ENCODE measurements at places on chromosomes 1 and 21.

DNA sequence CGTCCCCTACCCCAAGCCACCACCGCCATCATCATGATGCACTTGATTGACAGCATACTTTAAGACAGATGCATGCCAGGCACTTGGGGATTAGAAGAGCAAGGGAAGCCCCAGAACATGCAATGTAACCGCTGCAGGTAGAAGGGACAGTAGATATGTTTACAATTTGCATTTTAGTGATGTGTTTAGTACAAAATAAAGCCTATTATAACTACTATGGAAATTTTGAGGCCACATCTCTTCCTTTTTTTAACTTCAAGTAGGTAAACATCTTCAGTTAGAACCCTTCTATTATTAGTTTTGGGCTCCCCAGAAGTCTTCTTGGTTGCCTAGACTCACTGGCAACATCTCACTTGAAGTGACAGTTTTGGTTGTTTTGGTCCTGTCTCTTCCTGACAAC is 25.3 kb downstream of the CR1L start:
- no peak for DNase-seq

GRCh38 chr1:70892930-70893329 is 154.7 kb downstream of the PTGER3 start:
- no peak for DNase-seq

DNA sequence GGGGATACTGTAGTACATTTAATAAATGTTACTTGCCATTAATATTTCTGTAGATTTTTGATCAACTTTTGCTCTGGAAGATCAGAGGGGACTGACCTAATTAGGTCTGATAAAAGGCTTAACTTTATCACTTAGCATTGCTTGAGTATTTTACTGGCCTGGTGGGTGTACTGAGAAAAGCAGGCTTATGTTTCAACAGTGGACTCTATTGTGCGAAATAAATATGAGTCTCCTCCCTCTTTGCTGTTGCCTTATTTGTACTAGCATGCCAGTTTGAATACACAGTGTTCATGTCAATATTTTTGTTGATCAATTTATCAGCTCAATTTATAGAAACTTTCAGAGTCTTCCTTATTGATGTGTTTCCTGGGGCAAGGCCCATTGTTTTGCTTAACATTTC is 49.1 kb downstream of the EBNA1BP2 start:
- DNase-seq: no peak

GRCh38 chr1:203807196-203807595 is 11.8 kb downstream of the ZBED6 start:
- no peak for DNase-seq

DNA sequence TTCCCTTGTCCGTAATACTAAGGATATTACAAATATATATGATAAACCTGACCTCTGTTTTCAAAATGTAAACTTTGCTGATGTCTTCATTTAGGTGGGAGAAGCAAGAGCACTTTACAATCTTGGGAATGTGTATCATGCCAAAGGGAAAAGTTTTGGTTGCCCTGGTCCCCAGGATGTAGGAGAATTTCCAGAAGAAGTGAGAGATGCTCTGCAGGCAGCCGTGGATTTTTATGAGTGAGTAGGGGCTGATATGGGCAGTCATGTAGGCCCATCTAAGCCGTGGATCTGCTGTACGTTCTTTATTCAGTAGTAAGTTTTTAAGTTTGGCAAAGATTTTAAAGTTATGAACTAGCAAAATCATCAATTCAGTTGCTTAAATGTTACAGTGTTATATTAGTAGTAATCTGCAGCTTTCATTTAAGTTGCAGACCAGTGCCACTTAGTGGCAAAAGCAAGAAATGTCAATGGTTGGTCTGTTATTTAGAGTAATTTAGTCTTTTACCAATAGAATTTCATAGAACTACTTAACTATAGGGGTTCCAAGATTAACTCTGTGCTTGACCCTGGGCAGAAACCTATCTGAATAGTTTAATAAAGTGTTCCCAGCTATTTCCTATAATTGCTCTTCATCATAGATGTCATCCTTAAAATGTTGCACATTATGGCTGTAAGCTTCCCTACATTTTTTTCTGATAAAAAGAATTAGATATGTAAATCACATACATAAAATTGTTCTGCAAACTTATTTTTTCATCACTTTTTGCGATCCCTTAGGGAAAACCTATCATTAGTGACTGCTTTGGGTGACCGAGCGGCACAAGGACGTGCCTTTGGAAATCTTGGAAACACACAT is 21.3 kb downstream of the GPSM2 start:
- DNase-seq: no peak

- no peak for DNase-seq
Observed at GRCh38 chr1:94797291-94797690, 22.9 kb upstream of the SLC44A3 start.

DNA sequence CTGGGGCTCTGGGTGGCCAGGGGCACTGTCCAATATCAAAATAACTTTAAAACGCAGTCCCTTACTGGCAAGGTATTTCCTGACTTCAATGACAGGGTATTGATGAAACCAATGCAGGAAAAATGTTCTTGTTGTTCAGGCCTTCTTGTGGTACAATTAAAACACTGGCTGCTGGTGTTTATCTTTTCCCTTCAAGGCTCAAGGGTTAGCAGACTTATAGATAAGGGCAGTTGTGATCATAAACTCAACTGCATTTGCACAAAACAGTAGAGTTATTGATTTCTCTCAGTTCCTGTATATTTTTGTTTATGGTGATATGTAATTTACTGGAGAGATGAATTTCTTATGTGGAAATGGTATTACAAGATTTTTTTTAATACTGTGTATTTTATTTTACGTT is 2.7 kb upstream of the CD84 start:
- DNase-seq: no peak

GRCh38 chr1:51693419-51694155 is 76.7 kb downstream of the OSBPL9 start:
- no peak for DNase-seq

All from hypothalamus (tissue), 51 donors.